ENCODE measurements at places on chromosomes 6 and 20. TPM values are rescaled to one million over a fixed set of nuclear protein-coding genes. Genes with fewer than 3 reads are reported as not detected.

Gene TAAR9
- total RNA-seq, result not detected

Gene C6orf58
- total RNA-seq, result not detected

Gene CST7
- total RNA-seq, result not detected

Gene BYSL
- 36.2 TPM for total RNA-seq

DNA sequence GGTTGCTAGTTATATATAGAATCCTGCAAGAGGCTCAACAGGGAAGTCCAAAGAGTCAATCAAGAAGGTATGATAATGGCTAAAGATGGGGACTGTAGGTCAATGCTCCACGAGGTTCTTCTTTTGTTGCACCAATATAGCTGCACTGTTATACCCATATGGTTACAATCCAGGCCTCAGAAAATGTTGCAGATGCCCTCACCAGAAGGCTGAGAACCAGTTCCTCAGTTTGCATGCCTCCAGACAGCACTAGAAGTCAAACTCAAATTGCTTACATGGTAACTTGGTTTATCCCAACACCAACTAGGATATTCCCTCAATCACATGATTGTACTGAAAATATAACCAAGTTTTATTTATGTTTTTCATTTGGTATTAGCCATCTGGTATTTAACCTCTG, 12.1 kb downstream of the EEF1A1 start:
- no peaks in the 10 kb centered on the region for H3K36me3 ChIP-seq
- H3K4me1 ChIP-seq, result no peaks in the 10 kb centered on the region
- DNase-seq, result no peak
- H3K4me3 ChIP-seq, result no peak overlapping the region
- H3K27ac ChIP-seq, result no peak overlapping the region
- H3K27me3 ChIP-seq, result no peaks in the 10 kb centered on the region

DNA sequence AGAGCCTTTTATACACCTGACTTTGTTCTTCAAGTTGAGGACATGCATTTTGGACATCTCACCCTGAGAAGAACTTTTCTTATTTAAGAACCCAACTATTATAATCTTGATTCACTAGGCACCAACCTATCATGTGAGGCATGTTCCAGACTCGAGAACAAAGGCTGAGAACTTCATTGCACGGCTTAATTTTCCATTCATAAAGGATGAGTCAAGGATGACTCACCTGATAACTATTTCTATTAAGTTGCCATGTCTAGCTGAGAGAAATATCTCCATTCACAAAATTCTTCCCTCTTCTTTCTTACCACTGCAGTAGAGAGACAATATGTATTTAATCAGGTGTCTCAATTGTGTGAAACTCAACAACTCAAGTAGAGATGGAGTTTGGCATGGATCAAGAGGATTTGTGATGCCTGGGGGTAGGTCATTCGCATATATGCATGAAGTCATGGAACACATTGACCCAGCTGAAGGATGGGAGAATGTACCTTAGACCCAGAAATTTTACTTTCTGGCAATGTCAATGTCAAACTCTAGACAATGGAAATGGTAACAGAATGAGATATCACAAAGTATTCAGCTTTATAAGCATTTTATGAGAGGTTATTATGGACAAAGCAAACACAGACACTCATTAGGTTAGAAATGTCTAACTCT, 208.7 kb upstream of the PRND start:
- peaks cover 4% of the 10 kb centered on the region for H3K4me1 ChIP-seq
- H3K36me3 ChIP-seq, result peaks cover 11% of the 10 kb centered on the region
- no peak overlapping the region for H3K4me3 ChIP-seq
- no peak overlapping the region for H3K27ac ChIP-seq

- H3K4me3 ChIP-seq, result no peak overlapping the region
- H3K36me3 ChIP-seq, result no peaks in the 10 kb centered on the region
- H3K27me3 ChIP-seq, result no peaks in the 10 kb centered on the region
- no peak overlapping the region for H3K27ac ChIP-seq
- H3K4me1 ChIP-seq, result no peaks in the 10 kb centered on the region
These were observed 30.9 kb upstream of the ALDH8A1 start for GRCh38 chr6:134980846-134981245.

- no peak overlapping the region for H3K4me3 ChIP-seq
- no peaks in the 10 kb centered on the region for H3K27me3 ChIP-seq
- no peak for DNase-seq
- H3K36me3 ChIP-seq, result no peaks in the 10 kb centered on the region
- H3K4me1 ChIP-seq, result peaks cover 14% of the 10 kb centered on the region
These were observed 77.2 kb downstream of the CD164 start for GRCh38 chr6:109305028-109305427.

DNA sequence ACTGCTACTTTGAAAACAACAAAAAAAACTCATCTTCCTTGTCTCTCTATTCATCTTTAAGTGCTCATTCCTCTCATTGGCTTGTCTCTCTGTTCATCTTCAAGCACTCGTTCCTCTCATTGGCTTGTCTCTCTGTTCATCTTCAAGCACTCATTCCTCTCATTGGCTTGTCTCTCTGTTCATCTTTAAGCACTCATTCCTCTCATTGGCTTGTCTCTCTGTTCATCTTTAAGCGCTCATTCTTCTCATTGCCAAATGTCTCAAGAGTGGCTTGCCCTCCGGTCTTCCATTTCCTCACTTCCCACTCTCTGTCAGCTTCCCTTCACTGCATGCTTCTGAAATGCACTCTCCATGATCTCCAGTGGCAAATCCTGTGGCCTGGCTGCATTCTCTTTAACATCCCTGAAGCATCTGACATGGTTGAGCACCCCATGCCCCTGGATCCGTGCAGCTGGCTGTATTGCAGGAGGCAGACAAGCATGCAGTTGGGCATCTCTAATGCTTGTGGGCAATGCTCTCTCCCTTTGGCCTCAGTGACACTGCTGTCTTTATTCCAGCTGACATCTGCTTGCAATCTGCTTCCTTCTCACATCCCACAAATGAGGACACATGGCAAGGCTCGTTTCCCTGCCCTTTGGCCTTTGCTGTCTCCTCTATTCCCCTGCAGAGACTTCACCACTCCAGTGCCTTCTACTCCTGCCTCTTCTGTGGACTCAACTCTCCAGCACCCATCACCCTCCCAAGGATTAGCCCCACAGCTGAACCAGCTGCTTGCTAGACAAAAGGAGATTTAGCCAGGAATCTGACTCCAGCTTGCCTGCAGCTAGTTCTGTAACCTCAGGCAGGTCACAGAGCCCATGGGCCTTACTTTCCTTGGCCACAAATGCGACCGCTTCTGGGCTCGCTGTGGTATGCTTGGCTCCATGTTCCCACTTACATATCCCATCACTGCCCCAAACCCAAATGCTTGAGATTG, 143.2 kb upstream of the SNX9 start:
- no peaks in the 10 kb centered on the region for H3K27me3 ChIP-seq
- H3K27ac ChIP-seq, result no peak overlapping the region
- H3K4me3 ChIP-seq, result no peak overlapping the region
- no peak for DNase-seq
- peaks cover 2% of the 10 kb centered on the region for H3K4me1 ChIP-seq
- H3K36me3 ChIP-seq, result peaks cover 6% of the 10 kb centered on the region

- no peaks in the 10 kb centered on the region for H3K27me3 ChIP-seq
- no peaks in the 10 kb centered on the region for H3K4me1 ChIP-seq
- no peak for DNase-seq
- no peak overlapping the region for H3K27ac ChIP-seq
- peaks cover 6% of the 10 kb centered on the region for H3K36me3 ChIP-seq
These were observed 2.0 kb upstream of the PNPLA1 start for GRCh38 chr6:36267731-36268477.

DNA sequence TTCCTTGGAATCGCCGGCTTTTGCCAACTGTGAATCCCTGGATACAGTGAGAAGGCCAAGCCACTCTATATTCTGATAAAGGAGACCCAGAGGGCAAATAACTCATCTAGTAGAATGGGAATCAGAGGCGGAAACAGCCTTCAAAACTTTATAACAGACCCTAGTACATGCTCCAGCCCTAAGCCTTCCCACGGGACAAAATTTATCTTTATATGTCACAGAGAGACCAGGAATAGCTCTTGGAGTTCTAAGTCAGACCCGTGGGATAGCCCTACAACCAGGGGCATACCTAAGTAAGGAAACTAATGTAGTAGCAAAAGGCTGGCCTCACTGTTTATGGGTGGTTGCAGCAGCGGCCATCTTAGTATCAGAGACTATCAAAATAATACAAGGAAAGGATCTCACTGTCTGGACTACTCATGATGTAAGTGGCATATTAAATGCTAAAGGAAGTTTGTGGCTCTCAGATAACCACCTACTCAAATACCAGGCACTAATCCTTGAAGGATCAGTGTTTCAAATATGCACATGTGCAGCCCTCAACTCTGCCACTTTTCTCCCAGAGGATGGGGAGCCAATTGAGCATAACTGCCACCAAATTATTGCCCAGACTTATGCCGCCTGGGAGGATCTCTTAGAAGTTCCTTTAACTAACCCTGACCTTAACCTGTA, 29.5 kb downstream of the CEP85L start:
- H3K27ac ChIP-seq, result no peak overlapping the region
- H3K4me1 ChIP-seq, result peaks cover 11% of the 10 kb centered on the region
- DNase-seq, result no peak
- peaks cover 23% of the 10 kb centered on the region for H3K36me3 ChIP-seq
- no peak overlapping the region for H3K4me3 ChIP-seq

DNA sequence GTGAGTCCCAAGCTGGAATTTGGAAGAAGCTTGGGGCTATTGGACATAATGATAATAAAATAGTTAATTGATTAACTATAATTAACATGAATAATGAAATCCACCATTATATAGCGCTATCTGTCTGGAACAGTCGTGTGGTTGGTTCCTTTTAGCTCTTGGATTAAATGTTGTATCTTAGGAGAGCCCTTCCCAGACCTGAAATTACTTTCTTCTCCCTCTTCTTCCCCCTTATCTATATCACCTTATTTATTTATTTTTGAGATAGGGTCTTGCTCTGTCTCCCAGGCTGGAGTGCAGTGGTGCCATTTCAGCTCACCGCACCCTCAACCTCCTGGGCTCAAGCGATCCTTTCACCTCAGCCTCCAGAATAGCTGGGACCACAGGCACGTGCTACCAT, 64.6 kb downstream of the NCOA3 start:
- no peaks in the 10 kb centered on the region for H3K4me1 ChIP-seq
- H3K36me3 ChIP-seq, result peaks cover 6% of the 10 kb centered on the region
- no peak overlapping the region for H3K4me3 ChIP-seq
- DNase-seq, result no peak

DNA sequence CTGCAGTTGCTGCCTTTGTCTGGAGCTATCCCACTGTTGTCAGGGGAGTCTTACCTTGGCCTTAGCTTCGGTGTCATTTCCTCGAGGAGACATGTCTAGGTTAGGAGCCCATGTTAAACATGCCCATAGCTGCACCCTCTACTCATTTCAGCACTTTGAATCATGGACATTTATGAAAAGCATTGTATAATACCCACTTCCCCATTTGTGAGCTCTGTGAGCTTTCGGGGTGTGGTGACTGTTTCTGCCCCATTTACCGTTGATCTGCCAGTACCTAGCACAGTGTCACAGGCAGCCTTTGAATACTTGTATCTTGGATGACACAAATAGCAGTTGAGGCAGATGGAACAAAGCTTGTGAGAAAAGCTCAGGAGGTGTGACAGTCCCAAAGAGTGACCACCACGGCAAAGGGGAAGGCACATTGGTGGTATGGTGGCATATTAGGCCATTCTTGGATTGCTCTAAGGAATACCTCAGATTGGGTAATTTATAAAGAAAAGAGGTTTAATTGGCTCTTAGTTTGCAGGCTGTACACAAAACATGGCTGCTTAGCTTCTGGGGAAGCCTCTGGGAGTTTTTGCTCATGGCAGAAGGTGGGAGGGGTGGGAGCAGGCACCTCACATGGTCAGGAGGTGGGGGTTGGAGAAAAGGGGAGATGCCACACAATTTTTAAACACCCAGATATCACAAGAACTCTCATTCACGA, 42.0 kb downstream of the JARID2 start:
- DNase-seq, result no peak
- H3K36me3 ChIP-seq, result peaks cover 12% of the 10 kb centered on the region
- peaks cover 2% of the 10 kb centered on the region for H3K27me3 ChIP-seq
- no peak overlapping the region for H3K4me3 ChIP-seq
- no peak overlapping the region for H3K27ac ChIP-seq
- H3K4me1 ChIP-seq, result peaks cover 8% of the 10 kb centered on the region

GRCh38 chr6:395432-396125, 4.0 kb downstream of the IRF4 start:
- H3K4me3 ChIP-seq, result no peak overlapping the region
- H3K27ac ChIP-seq, result no peak overlapping the region
- peaks cover 7% of the 10 kb centered on the region for H3K36me3 ChIP-seq
- H3K4me1 ChIP-seq, result peaks cover 6% of the 10 kb centered on the region

GRCh38 chr6:31386977-31387376, 16.4 kb upstream of the MICA start:
- no peak for DNase-seq
- H3K36me3 ChIP-seq, result no peaks in the 10 kb centered on the region
- H3K4me3 ChIP-seq, result no peak overlapping the region
- H3K27ac ChIP-seq, result no peak overlapping the region
- H3K4me1 ChIP-seq, result no peaks in the 10 kb centered on the region

DNA sequence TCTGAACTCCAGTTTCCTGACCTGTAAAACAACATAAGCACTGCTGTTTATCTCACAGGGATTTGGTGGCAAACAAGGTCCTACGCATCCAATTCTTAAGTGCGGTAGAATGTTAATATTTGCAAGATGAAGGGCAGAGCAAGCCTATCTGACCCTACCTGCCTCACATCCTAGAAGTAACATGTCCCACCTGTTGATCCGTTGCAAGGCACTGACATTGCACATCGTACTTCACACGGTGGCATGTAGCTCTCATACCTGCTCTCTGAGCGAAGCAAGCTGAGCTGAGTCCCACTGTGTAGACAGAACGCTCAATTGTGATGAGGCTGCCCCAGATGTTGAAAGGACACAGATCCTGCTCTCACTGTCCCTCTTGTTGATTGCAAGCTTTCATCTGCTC, 154.7 kb upstream of the PDE10A start:
- H3K4me1 ChIP-seq, result peaks cover 16% of the 10 kb centered on the region
- H3K27me3 ChIP-seq, result no peaks in the 10 kb centered on the region
